ENCODE measurements at places on chromosomes 7 and 10. TPM values are rescaled to one million over a fixed set of nuclear protein-coding genes. Genes with fewer than 3 reads are reported as not detected.
A peak's percentile ranks its signal among the peaks of the same experiment; 100 is the strongest.

DNA sequence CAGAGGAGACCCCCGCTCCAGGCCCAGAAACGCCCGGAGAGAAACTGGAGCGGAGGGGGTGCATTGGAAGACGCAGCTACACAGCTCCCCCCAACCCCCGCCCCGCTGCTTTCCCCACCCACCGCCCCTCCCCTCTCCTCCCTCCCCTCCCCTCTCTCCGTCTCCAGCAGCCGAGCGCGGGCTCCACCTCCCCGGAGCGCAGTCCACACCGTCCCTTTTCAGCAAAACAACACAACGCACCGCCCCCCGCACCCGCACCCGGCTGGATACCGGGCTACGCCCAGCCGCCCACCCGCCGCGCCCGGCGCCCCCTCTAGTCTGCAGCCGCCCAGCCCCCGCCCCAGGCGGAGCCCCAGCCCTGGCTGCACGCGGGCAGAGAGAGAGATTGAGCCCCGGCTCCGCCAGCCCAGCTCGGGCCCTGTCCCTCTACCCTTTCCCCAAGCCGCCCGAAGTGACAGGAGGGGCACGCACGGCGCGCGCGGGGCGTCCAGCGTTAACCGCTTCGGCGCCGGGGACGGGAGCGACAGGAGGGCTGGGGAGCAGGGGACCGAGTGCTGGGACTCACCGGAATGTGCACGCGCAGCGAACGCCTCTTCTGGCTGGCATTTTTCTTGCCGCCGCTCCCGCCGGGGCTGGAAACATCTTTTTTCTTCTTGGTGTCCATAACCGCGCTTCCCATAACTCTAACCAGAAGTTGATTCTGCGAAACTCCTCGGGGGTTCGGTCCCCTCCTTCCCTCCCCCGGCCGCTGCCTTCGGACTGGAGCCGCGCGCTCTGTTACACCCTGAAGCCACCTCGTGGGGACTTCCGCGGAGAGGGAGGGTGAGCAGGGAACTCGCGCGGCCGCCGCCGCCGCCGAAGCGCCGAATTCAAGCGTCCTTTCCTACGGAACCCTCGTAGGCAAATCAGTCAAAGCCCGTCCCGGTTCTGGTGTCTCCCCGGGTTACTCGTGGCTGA is 695 bp downstream of the PRKAG2 start:
- DNase-seq, result peak; percentile 84

DNA sequence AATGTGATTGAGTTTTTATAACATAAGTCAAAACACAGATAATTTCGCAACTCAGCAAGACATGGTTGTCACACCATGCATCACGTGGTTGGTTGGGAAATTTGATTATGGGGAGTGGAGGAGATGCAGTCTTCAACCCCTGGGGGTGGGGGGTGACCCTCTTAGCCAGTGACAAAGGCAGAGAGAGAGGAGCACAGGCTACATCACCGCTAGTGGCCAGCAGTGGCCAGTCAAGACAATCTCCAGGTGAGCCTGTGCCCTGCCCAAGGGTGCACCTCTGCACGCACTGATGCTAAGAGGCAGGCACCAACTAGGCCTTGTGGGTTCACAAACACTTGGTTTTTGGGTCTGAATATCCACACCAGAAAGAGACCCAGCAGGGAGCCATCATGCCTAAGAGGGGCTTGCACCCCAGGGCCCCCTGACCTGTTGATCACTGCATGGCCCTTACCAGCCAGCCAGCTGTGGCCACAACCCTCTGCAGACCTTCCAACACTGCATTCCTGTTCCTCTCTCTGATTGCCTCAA is 244.4 kb downstream of the FANK1 start:
- DNase-seq, result no peak

CSTF2T gene
- total RNA-seq, result 20.9 TPM

GPR37 gene
- total RNA-seq, result 1.6 TPM

DNA sequence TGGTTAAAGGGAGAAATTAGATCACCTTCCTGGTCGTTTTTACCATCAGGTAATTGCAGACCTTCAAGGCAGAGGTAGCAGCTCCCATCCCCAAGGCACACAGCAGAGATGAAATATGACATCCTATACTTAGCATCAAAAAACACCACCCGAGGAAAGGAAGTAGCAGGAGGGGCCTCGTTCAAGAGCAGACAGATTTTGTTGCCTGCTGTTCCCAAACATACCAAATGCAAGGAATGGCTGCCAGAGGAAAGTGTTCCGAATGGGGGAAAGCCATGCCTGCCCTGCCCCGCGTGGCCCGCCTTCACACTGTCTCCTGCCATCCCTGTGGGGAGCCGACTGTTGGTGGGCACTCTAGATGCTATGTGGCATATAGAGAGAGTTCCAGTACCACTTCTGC is 18.0 kb downstream of the FKBP6 start:
- no peak for DNase-seq

- no peak for DNase-seq
These were observed 27.0 kb upstream of the UBN2 start for GRCh38 chr7:139203992-139204391.

DNA sequence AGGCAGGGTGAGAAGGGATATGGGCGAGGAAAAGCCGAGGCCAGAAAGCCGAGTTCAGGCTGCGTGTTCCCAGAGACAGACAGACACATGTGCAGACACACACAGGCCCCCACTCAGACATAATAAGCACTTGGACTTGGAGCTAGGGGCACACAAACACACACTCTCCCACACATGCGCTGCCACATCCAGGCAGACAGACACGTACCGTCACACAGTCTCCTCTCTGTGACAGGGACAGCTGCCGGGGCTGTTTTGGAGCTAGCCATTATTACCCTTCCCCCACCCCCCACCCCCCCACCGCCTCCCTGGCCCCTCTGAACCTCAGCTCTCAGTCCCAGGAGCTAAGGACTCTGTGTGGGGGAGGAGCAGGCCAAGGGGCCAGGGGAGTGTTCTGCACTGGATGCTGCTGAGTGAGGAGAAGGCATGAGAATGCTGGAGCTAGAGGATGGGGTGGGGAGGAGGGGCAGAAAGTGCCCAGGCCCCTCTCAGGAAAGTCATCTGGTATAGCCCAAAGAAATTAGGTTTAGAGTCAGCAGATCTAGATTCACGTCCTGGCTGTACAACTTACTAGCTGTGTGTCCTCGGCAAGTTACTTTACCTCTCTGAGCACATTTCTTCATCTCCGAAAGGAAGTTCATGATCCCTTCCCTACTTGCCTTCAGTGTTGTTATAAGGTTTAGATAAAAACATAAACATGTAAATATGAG is 6.3 kb downstream of the PITX3 start:
- DNase-seq, result no peak

FAM25C gene
- not detected for total RNA-seq

GPR15LG gene
- not detected for total RNA-seq

DNA sequence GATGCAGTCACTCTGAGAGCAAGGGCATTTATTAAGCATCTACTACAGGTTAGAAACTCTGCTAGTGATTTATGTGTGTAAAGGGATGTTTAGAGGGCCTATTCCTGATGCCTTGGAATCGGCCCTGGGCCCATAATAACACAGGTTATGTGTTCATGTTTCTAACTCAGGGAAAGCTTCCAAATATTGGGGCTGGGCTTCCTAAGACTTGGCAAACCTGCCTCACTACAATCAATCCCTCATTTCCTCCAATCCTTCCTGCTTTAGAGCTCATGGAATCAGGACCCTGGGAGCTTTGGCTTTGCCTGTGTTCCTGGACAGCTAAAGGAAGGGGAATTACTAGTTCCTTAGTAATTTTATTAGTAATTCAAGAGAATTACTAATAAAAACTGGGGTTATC is 148.8 kb downstream of the HIBADH start:
- no peak for DNase-seq

DNA sequence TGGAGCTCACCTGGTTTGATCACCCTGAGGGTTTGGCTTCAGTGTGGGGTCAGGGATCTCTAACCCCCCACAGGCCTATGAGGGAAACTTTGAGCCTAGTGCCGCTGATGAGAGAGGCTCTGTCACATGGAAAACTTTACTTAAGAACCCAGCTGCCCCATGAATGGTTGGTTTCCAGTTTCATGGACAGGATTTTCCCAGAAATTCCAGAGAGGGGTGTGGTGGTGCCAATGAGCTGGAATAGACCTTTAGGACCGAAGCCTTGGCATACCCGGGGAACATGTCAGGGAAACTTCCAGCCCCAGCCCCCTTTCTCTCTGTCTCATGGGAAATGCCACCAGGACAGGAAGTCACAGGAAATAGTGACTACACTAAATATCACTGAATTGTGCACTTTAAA is 36.9 kb downstream of the AKR1B1 start:
- no peak for DNase-seq

DNA sequence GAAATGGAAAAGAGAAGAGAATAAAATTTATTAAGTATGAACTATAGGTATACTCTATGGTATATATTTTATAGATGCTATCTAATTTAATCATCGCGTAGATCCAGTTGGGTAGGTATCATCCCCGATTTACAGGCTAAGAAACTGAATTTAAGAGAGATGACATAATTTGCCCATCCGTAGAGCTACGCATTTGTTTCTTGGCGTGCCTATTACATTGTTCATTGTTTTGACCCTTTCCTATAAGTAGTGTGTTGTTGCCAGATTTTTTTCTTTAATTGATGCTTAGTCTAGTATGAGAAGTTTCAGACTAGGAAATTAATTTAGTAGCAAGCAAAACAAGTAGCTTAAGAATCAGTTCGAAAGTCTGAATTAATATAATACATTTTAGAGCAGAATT is 205.7 kb upstream of the NPSR1 start:
- DNase-seq, result no peak

PRSS2 gene
- total RNA-seq, result not detected

DNA sequence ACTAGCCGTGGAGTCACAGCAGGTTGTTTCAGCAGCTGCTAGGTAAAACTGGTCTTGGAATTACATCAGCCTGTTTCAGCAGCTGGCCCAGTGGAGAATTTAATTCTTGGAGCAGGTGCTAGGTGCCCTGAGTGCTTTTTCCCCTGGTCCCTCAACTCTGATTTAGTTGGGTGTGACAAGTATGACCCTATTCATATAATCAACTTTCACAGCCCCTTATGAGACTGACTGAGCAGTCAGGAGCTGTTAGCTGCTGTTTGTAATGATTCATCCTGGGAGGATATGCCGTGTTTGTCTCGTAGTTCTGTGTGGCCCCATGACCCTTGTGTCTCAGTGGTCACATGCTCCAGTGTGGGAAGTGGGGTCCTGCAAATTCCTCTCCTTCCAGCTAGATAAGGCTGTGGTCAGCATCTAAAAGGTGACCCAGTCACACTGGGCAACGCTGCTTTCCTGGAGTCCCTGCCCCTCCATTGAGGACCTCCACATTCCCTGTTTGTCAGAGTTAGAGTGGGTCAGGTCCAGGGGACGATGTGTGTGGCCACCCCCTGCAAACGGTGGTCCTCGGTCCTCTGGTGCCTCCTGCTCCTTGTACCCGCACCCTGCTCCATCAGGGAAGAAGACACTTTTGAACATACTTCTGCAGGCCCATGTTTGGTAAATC is 28.3 kb downstream of the TBATA start:
- no peak for DNase-seq

DNA sequence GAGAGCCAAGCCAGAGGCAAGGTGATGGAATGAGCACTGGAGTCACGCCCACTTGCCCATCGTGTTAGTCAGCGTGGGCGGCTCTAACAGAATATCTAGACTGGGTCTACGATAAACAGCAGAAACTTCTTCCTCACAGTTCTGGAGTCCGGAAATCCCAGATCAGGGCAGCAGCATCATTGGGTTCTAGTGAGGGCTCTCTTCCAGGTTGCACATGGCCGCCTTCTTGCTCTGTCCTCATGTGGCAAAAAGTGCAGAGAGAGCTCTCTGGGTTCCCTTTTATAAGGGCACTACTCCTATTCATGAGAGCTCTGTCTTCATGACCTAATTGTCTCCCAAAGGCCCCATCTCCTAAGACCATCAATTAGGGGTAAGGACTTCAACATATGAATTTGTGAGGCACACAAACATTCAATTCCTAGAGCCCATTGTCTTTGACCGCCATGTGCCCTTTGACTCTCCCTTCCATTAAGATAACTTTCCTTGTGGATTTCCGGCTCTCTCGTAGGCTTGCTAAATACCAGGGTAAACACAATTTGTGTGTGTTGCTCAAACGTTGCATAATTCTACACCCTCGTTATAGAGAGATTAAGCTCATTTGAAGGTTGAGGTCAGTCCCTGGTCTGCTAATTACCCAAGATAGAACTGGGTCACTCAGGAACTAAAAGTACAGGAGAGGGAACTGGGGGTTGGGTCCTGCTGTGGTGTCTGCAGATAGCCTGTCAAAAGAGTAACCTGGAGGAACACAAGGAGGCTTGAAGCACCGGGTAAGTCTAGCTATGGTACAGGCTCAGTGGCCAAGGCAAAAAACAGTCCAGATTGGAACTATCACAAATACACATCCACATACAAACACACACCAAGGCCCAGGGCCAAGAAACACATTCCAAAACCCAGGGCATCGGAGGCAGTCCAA is 28.7 kb upstream of the USP6NL start:
- DNase-seq, result no peak

TPST1 gene
- 21.4 TPM for total RNA-seq

- no peak for DNase-seq
These were observed 129.8 kb upstream of the PPP1R3A start for GRCh38 chr7:114048386-114049235.

FANK1 gene
- total RNA-seq, result 2.6 TPM

PIP4K2A gene
- total RNA-seq, result 17.4 TPM

GRCh38 chr10:93993782-93994437 is at the start of gene PLCE1:
TSS of gene PLCE1 (plus strand) at chr10:93993931. CDS start at chr10:94031047, 37,116 bp downstream.
- DNase-seq, result peak; percentile 23

DNA sequence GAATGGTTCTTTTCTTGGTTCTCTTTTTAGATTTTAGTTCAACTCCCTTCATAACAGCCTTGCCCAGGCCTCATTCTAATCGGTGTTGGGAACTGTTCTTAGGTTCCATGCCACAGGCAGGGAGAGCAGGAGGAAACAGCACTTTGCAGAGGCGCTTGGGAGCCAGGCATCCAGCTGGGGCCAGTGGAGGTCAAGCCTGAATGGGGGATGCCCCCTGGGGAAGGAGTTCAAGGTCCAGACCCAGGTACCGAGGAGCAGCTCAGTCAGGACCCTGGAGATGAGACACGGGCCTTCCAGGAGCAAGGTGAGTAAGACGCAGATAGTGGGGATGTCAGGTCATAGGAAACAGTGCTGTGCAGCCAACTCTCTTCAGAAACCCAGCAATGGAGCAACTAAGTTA is 4.5 kb downstream of the ZSCAN25 start:
- no peak for DNase-seq

HHEX gene
- total RNA-seq, result 6.6 TPM

GRCh38 chr7:4145576-4145975 is 536.5 kb upstream of the FOXK1 start:
- no peak for DNase-seq

- no peak for DNase-seq
These were observed 19.7 kb downstream of the AHR start for GRCh38 chr7:17318146-17318545.

DNA sequence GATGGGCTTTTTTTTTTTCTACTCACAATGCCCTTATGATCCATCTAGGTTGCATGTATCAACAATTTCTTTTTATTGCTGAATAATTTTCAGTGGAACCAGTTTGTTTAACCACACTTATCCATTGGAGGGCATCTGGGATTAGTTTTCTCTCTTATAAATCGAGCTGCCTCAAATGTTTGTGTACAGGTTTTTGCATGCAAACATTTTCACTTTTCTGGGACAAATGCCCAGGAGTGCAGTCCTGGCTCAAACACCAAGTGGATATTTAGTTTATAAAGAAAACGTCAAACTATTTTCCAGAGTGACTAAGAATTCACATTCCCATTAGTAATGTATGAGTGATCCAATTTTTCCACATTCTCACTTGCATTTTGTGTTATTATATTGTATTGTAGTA is 313.4 kb downstream of the CXCL12 start:
- DNase-seq, result no peak

CCL24 gene
- not detected for total RNA-seq

- DNase-seq, result peak; percentile 22
These were observed 204.7 kb downstream of the NXPH1 start for GRCh38 chr7:8638076-8638475.

- DNase-seq, result no peak
These were observed 174.1 kb downstream of the AHR start for GRCh38 chr7:17472518-17472917.
